ENCODE measurements at places on chromosomes 1 and 21.

- DNase-seq: no peak
Measured at GRCh38 chr1:84722794-84723193, 32.5 kb upstream of the SSX2IP start.

DNA sequence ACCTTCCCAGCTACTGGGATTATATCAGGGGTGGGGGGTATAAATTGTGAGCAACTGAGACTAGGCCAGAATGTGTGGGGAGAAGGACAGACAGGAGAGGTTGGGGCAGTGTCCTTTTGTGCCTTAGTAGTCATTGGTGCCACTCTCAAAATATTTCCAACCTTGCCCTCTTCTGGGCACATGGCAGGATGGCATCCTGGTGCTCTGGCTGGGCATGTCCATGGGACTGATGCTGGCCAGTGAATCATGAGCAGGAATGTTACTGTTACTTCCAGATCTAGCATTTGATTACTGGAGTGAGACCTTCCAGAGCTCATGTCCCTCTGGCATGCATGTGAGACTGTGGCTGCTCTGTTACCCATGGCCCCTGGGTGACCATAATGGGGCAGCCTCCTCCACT is 151.2 kb downstream of the MATN1 start:
- no peak for DNase-seq

DNA sequence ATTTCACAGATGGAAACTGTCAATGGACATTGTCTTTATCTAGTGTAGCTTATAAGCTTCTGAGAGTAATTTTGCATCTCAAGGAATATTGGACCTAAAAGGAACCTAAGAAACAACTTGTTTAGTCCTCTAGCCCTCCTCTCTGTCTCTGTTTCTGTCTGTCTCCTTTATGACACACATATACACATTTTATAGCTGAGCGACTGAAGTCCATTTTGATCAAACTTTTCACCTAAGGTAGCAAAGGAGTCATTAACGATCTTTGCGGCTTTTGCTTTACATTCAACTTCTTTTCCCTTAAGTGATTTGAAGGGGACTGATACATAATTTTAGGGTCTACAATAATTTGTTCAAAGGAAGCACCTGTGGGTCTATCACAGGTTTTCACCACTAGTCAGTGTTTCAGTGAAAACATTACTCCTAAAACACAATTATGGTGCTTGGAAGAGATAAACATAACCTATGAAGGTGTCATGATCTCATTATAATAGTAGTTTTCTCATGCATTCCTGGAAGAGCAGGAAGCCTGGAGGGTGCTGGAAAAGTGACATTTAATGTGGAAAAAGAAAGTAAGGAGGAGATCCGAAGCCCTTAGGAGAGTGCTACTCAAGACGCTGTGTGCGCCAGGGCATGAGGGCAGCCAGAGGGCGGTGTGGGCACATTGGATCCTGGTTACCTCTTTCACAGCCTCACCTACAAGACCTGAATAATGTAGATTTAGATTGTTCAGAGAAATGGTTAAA is 248.6 kb downstream of the DNM3 start:
- DNase-seq: peak; percentile 39

DNA sequence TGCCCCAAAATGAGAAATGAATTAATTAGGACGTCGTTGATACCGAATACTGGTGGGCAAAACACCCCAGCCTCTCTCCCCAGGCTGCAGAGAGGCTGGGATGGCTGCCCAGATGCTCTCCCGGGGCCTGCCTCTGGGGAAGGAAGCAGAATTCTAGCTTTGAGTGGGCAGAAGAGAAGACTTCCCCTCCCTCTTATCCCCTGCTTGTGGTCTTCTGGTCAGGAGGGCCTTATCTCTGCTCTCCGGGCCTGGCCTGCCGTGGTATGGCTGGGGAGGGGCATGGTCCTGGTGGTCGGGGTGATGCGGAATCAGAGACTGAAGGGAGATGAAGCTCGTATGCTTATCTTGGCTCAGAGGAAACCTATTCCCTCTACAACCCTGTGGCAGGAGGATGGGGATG is 9.8 kb upstream of the CSF3R start:
- no peak for DNase-seq

GRCh38 chr1:116003823-116004222 is 27.5 kb downstream of the SLC22A15 start:
- DNase-seq: no peak

DNA sequence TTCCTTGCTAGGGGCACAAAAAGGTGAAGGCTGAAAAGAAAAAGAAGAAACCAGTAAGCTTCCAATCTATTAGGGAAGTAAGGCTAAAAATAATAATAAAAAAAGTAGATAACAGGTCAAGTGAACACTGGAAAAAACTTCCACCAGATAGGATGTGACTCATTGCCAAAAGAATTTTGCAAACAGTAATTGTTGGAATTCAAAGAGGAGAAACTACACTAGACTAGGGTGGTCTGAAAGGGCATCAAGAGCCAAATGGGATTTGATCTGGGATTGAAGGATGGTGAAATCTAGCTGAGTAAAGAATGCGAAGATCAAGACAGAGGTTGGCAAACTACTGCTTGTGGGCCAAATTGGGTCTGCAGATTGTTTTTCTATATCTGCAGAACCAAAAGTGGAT is 6.0 kb upstream of the ST6GALNAC3 start:
- DNase-seq: no peak

DNA sequence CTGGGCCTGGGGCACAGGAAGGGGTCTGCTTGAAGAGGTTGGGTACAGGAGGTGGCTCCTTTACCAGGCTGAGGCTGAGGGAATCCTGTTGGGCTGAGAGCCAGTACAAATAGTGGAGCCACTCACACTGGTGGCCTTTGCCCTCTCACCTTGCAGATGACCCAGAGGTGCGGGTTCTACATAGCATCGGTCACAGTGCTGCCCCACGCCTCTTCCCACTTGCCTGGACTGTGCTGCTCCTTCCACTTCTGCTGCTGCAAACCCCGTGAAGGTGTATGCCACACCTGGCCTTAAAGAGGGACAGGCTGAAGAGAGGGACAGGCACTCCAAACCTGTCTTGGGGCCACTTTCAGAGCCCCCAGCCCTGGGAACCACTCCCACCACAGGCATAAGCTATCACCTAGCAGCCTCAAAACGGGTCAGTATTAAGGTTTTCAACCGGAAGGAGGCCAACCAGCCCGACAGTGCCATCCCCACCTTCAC is 1.8 kb upstream of the SLC50A1 start:
- no peak for DNase-seq

- DNase-seq: no peak
Measured at GRCh38 chr1:98706173-98706843, 44.8 kb downstream of the SNX7 start.

All from activated T-cell treated with anti-CD3 and anti-CD28 coated beads for 4 hours (primary cell).